ENCODE measurements at places on chromosomes 6 and 20.

GRCh38 chr6:166318649-166319600 is 10.7 kb upstream of the PRR18 start:
- no peak for DNase-seq

- DNase-seq, result no peak
These were observed 176.2 kb downstream of the NFATC2 start for GRCh38 chr20:51366155-51366886.

DNA sequence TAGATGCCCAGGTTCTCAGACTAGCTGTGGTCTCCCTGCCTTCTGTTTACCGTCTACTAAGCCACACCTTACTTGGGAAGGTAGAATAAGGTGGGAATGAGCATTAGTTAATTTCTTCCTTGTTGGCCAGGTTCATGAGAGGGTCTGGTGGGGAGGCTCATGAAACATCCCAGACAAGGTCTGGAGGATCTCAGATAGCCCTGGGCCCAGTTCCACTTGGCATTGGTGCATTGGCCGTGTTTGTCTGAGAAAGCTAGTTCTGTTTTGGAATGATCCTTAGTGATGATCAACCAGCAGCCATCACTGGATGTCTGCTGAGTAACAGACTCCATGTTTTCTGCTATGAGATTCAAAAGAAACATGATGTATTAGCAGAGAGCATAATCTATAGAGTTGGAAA is 155.1 kb downstream of the SLC24A3 start:
- no peak for DNase-seq

GRCh38 chr6:93786474-93787330 is 367.3 kb upstream of the EPHA7 start:
- no peak for DNase-seq

- DNase-seq, result no peak
These were observed 26.5 kb downstream of the THBS2 start for GRCh38 chr6:169227116-169227515.

DNA sequence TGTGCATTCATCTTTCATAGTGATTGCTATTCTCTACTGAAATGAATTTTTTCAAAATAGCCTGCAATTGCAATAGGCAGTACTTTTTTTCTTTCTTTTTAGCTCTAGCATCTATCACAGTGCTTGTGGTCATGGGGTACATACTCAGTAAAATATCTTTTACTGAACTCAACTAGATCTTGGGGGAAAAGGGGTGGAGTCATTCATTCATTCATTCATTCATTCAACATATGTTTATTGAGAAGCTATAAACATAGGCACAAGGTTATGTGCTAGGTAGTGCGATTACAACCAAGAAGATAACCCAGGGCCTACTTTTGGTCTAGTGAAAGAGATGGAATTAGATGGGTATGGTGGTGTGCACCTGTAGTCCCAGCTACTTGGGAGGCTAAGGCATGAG is 1.4 kb upstream of the CDKAL1 start:
- no peak for DNase-seq

DNA sequence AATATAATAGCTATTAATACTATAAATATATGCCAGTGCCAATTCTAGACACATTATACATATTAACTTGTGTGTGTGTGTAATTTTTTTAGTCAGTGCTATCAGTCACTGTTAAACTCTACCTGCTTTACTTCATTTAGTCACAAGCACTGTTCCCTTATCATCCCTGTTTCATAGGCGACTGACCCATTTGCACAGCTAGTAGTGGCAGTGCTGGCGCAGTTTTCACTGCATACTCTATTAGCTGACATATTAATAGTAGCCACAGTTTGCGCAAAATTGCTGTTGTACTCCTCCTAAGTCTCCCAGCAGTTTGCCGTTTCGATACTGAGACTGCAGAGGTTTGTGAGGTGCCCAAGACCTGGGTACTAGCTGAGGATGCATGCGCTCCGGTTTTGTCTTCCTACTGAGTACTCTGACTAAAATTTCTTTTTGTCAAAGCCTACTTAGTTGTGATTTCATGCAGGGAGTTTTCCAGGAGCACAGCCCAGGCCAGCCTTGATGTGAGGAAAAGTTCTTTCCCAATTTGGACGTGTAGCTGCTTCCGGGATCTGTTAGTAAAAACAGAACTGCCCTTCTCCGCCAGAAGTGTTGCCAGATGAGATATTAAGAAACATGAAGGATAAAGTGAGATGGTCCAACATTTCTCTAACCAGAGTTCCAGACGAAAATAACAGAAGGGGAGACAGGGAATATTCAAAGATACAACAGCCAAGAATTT is 5.6 kb downstream of the BAG2 start:
- no peak for DNase-seq

- DNase-seq, result no peak
These were observed 58.6 kb downstream of the TMEM242 start for GRCh38 chr6:157264701-157265100.

GRCh38 chr20:50953821-50954220 is 4.5 kb downstream of the DPM1 start:
- no peak for DNase-seq

GRCh38 chr6:139611327-139612134 is 237.1 kb upstream of the CITED2 start:
- DNase-seq, result no peak

DNA sequence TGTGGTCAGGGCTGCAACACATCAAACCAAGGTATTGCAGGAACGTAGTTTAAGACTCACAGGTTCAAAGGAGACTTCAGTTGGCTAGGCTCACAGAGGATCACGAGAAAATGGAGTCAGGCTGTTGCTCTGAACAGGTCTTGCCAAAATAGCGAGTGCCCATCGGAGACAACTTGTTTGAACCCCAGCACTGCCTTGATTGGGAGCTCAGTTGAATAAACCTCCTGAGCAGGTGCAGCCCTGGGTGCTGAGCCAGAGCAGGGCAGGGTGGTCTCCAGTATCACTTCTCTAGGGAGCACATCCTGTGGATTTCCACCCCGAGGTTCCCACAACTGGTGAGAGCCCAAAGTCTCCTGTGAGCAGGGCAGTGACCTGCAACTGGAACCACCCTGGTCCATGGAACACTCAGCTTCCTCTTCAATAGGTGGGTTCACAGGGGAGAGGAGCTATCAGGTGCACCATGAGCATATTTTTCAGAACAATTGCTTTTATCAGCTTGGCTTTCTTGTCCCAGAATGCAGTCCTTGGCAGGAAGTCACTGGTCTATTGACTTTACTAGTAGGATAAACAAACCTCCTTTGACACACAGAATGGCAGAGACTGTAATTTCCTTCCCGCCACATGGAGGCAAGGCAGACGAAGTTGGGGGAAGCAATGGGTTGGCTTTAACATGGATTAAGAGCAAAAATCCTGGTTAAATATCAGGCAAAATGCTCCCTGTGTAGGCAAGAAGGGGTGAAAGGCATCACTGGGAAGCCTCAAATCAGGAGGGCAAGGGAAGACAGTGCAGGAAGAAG is 267.7 kb upstream of the FOXQ1 start:
- DNase-seq, result no peak

DNA sequence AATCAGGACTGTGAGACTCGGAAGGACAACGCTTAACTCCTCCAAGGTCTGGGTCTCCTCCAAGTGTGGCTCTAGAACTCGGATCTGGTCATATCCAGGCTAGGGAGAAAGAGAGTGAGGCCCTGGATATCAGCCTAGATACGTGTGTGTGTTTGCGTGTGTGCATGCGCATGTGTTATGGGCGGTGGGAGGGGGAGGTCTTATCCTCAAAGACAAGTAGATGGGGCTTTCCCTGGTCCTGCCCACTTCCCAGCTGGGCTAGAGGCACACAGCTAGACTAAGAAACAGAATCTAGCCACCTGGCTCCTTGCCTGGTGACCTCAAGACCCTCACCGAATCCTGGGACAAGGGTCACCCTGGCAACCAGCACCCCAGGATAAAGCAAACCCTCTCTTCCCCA is 13.2 kb downstream of the CPNE5 start:
- DNase-seq, result no peak

GRCh38 chr6:168122011-168122410 is 43.0 kb upstream of the FRMD1 start:
- DNase-seq, result no peak

DNA sequence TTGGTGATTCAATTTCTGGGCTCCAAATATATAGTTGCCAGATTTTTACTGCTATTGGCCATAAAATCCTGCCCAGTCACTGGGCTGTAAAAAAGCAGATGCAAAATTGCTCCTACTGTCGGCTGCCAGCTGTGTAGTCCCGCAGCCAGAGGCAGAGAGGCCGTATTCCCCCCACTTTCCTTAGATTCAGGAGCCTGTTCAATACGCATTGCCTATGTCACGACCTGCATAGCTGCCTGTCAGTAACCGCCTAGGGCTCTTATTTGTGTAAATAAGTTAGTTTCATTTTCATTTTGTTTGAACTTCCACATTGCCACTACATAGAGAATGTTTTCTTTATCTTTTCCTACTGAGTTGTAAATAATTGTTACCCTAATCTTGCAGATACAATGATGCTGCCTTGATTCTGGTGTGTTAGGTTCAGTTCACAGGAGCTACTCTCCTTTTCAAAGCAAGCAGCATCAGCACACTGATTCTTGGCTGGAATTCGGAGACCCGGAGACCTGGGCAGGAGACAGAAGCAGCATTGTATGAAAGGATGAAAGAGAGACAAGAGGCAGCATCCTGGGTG is 46.0 kb upstream of the UST start:
- no peak for DNase-seq

GRCh38 chr6:8857160-8857559 is 421.8 kb upstream of the SLC35B3 start:
- no peak for DNase-seq

- no peak for DNase-seq
These were observed 39.6 kb upstream of the NOX3 start for GRCh38 chr6:155495011-155495768.

- DNase-seq, result no peak
These were observed 137.4 kb downstream of the IPCEF1 start for GRCh38 chr6:154219250-154219649.

DNA sequence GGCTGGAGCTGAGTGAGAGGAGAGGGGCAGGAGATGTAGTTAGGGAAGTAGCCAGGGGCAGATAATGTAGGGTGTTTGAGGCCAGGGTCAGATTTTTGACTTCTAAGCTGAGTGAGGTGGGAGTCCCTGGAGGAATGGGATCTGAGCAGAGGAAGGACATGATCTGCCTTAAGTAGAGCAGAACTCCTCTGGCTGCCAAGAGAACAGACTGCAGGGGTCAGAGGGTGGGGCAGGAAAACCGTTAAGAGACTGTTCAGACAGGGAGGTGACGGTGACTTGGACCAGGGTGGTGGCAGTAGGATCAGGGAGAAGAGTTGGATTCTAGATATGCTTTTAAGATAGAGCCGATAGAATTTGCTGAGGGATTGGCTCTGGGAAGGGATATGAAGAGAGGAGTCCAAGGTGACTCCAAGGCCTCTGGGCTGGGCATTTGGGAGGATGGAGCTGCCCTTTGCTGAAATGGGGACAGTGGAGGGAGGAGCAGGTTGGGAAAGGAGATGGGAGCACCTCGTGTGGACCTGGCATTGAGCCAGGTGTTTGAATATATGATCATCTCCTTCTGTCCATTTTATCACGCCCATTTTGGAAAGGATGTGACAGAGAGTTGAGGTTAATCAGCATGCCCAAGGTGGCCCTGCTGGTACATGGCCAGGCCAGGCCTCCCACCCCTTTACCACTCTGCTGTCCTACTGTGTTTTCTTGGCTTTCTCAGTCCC is 18.8 kb downstream of the EYA2 start:
- DNase-seq, result no peak

GRCh38 chr20:22052025-22052650 is 346.7 kb downstream of the PAX1 start:
- DNase-seq, result no peak

DNA sequence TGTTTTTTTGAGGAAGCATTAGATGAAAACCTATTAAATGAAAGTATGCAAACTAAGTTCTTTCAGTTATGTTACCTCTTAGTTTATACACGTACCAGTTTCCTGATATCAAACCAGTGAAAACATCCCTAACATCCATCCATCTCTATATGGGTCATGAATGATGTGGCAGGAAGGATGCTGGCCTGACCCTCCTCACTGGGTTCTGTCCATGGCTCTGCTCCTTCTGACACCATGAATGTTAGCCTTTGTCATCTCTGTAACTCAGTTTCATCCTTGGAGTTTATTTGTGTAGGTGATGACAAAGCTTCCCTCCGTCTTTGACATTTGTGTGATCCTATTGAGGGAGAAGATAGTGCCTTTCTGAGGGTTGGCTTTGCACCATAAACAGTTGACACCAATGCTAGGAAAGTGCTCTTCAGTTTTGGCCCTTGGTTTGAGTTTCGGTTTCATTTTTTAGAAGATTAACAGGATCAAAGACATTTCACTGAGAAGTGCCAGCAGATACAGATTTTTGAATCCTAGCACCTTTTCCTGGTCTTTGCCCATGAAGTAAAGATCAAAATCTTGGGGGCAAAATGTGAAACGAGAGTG is 72.0 kb upstream of the SCGN start:
- no peak for DNase-seq

GRCh38 chr6:11618533-11618932 is 81.0 kb downstream of the TMEM170B start:
- no peak for DNase-seq

GRCh38 chr20:48754292-48754691 is 73.5 kb downstream of the PREX1 start:
- DNase-seq, result no peak

GRCh38 chr6:146891615-146892265 is 293.0 kb downstream of the ADGB start:
- no peak for DNase-seq

DNA sequence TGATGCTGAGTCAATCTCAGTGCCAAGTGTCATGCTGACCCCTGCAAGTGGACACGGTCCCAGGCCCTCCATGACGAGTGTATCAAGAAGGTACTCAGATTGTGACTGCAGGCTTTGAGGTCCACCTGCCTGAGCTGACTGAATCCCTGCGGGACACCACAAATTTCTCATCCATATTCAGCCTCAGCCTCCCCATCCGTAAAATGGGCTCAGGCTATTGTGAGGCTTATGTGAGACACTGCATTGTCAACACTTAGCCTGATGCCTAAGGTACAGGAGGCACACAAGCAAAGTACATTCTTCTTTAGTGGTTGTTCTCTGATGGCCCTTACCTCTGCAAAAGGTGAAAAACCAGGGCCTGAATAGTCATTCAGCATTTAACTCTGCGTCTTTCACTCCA is 70.4 kb upstream of the NFATC2 start:
- no peak for DNase-seq

- no peak for DNase-seq
These were observed 17.1 kb upstream of the ADRM1 start for GRCh38 chr20:62285722-62286121.

DNA sequence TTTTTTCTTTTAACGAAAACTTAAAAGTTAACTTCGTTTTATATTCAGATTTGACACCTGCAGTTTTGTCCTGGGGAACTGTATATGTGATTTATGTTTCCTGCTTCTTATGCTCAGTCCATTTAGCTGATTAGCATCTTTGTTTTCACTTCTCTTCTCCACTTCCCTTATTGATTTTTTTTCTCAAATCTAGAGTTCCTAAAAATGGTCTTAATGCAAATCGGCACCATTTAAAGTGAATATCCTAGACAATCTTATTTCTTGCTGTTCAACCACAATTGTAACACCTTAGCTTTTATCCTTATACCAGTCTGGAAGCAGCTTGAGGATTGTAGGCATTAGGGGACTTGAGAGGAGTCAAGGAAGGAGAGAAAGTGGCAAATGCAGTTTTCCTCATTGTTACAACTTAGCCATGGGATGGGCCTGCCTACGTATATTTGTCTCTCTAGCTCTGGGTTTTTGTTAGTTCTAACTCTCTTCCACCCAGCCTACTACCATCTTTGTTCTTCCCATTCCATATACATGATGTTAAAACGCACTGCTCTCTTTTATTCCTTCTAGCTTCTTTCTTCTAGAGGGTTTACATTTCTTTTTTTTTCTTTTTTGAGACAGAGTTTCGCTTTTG is 8.5 kb downstream of the QRSL1 start:
- no peak for DNase-seq

- DNase-seq, result no peak
These were observed 79.9 kb downstream of the CEBPB start for GRCh38 chr20:50270569-50270968.

All from stimulated activated CD4-positive, alpha-beta T cell treated with anti-CD3 and anti-CD28 coated beads, Interleukin-1b, Interleukin-23, amount 100 ng/mL, for 24 hours (primary cell).